PC-9 (cell line): ENCODE measurements at places on chromosomes 11 and 22. TPM values are rescaled to one million over a fixed set of nuclear protein-coding genes. Genes with fewer than 3 reads are reported as not detected.

Gene DENND6B
- 12.1 and 14.3 TPM in 2 replicates for total RNA-seq

Gene MFRP
- not detected in 2 replicates for total RNA-seq

Gene FSHB
- not detected in 2 replicates for total RNA-seq

Gene CD3D
- total RNA-seq: not detected in 2 replicates

Gene SLC5A4
- total RNA-seq: not detected in 2 replicates

Gene FAT3
- total RNA-seq: 3.4 and 7.6 TPM in 2 replicates

Gene ZP1
- not detected in 2 replicates for total RNA-seq

Gene CBLIF
- not detected in 2 replicates for total RNA-seq

Gene TRIM66
- 16.1 and 17.0 TPM in 2 replicates for total RNA-seq

Gene RIMBP3B
- 0.18 TPM in 1 of 2 replicates, not detected in the other for total RNA-seq

Gene NPAS4
- total RNA-seq: not detected in 2 replicates

Gene OR5B21
- not detected in 2 replicates for total RNA-seq

Gene OVCH2
- total RNA-seq: 4.8 and 5.3 TPM in 2 replicates

Gene TEX12
- total RNA-seq: not detected in 2 replicates

Gene UBQLN3
- total RNA-seq: not detected in 2 replicates

Gene KMT5B
- 36.4 and 45.7 TPM in 2 replicates for total RNA-seq

Gene KRTAP5-2
- not detected in 2 replicates for total RNA-seq

Gene PARVG
- 0.20 TPM in 1 of 2 replicates, not detected in the other for total RNA-seq

Gene ARFIP2
- 42.7 and 49.5 TPM in 2 replicates for total RNA-seq

Gene ZFP91
- total RNA-seq: 40.6 and 67.5 TPM in 2 replicates

Gene CCDC116
- total RNA-seq: 0.33 and 0.63 TPM in 2 replicates

Gene SLC22A9
- not detected in 2 replicates for total RNA-seq

Gene SCUBE2
- not detected in 2 replicates for total RNA-seq

Gene LRP4
- total RNA-seq: 9.6 and 15.7 TPM in 2 replicates

Gene NRIP3
- total RNA-seq: 1.1 and 2.1 TPM in 2 replicates

Gene KDELR3
- total RNA-seq: 15.5 and 18.9 TPM in 2 replicates

Gene CLCF1
- 15.9 and 17.0 TPM in 2 replicates for total RNA-seq

Gene GGT5
- not detected in 2 replicates for total RNA-seq

Gene MS4A15
- total RNA-seq: not detected in 2 replicates

Gene MOGAT2
- total RNA-seq: not detected in 2 replicates

Gene RAB36
- total RNA-seq: 5.8 and 6.8 TPM in 2 replicates

Gene KRTAP5-10
- not detected in 2 replicates for total RNA-seq
